ENCODE measurements at places on chromosomes 3 and 15.

DNA sequence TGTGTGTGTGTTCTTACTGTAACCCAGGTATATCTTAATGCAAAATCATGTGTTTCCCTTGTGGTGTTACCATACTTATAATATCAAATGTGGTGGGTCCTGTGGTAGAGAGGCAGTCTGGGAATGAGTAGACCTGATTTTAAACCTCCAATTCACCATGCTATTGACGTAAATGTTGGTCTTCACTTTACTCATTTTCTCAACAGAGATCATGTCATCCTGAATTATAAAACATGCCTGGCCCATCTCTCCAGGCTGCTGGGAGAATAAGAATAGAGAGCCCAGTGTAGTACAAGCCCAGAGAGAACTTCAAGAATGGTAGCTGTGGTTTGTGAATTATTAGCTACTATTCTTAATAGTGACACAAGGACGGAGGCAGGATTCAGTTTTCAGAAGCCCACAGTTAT, 88.1 kb downstream of the MBNL1 start:
- no peak for DNase-seq

DNA sequence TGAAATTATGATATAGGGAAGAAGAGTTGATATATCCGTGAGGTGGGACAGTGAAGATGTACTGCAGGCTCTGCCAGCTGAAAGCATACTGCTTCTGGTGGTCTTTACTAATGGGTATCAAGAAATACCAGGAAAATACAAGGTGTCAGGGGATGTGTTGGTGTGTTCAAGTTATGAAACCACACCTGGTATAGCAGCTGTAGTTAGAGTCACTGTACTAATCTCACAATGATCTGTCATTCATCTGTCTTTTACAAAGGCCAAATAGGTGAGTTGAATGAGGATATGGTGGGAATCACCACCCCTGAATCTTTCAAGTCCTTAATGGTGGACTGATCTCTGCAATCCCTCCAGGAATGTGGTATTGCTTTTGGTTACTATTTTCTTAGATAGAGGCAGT, 152.7 kb downstream of the NFKBIZ start:
- DNase-seq = no peak

DNA sequence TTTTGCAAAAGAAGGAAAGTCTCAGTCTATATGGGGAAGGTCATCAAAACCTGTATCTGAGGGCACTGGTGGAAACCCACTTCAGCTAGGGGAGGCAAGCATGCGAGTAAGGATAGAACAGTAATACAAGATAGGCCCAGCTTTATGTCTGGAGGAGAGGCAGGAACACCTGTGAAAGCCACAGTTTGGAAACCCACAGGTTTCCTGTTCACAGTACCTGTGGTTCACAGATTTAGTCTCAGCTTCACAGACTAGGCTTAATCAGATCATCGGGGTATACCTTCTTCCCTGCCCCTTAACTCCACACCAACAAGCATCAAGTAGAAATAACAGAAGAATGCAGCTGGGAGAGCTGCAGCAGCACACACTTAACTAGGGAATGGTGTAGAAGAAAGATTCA, 36.2 kb downstream of the C2CD4B start:
- DNase-seq = no peak

DNA sequence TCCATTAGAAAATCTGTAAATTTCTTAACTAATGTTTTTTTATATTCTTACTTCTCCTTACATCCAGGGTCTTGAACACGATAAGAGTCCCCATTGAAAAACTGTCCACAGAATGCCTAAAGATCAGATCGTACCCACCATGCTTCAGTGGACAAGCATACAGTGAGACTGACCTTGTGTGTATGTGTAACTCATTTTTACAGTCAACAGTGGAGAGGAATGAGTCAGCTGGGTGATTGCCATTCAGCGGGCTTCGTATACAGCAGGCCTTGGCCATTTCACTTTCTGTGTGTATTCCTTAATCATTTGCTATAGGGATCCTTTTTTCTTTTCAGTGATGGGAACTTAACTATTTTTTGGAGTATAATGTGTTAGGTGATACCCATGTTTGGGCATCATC, 10.6 kb downstream of the PARP14 start:
- DNase-seq = no peak

GRCh38 chr3:60803216-60804173, 447.8 kb downstream of the FHIT start:
- no peak for DNase-seq

GRCh38 chr3:140500473-140500872, 177.4 kb upstream of the TRIM42 start:
- DNase-seq = no peak

DNA sequence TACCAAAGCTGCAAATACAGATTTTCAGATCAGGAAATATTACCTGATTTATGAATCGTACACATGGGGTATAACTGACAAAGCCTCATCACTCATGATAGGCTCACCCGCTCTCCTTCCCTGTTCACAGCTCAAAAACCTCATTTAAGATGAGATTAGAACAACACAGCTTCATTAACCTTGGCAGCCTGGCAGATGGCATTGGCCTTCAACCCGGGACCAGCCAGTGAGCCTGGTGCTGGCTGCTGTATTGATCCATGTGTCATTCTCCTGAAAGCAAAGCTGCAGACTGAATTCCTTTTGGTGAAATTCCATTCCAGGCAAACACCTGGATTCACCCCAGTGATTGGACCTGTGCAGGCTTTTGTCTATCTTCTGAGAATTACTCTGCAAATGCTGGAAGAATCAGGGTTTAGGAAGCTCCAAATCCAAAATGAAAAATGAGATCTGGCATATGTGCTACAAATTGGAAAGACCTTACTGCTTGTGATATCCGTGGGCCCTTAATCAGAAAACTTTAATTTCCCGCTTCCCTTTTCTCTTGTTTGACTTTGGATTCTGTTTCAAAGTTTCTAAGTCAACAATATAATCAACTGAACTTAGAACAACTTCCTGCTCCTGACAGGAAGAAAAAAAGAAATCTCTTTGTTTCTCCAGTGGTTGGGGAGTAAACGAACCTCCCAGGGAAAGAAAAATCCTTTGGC, 189.1 kb upstream of the KBTBD8 start:
- DNase-seq = no peak

DNA sequence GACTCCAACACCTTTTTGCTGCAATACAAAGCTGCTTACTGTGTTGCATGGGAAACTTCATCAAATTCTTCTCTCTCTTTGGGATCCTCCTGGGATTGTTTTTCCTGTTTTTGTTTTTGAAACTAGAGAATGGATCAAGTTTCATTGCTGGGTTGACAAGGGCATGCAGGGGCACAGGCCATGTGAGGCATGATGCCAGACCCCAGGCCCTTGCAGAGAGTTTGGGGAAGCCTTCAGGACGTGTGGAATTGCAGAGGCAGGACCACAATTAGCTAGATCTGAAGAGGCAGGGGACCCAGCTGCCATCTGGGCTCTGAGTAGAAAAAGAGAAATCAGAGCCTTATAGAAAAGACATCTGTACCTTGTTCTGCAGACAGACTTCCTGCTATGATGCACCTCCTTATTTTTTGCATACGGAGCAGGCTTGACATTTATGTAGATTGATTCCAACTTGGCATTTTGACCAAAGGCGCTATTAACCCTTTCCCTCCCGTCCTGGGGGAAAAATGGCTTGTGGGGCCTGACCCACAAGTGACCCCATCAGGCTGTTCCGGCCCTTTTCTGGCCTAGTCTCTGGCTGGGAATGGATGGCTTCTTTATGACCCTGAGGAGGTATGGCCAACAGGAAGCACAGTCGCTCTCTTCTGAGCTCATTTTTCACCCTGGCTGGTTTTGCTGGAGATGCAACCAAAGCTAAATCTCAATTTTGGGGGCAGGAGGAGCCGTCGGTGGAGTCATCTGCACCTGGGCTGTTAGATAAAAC, 44.3 kb upstream of the CHRNB4 start:
- DNase-seq = no peak

- no peak for DNase-seq
Observed at GRCh38 chr15:73879426-73879825, 6.1 kb downstream of the TBC1D21 start.

DNA sequence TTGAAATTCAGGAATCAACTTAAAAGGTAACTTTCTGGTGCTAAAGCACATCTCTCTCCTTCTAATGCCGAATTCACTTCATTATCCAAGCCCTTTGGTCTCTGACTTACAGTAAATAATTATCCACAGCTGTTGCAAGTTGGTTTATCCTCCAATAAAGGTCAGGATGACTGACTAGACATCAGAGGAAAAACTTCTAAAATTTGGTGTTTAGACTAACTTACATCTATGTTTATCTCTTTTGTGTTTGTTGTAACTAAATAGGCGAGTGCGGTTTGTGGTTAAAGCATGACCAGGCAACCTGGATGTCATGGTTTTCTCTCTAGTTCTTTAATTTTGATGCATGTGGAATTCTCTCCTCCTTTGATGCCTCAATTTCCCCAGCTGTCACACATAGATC, 237.4 kb upstream of the LRTM1 start:
- no peak for DNase-seq

- DNase-seq = no peak
Observed at GRCh38 chr3:45119824-45120358, 26.3 kb downstream of the CDCP1 start.

- DNase-seq = no peak
Observed at GRCh38 chr15:65603559-65603958, 7.4 kb downstream of the INTS14 start.

DNA sequence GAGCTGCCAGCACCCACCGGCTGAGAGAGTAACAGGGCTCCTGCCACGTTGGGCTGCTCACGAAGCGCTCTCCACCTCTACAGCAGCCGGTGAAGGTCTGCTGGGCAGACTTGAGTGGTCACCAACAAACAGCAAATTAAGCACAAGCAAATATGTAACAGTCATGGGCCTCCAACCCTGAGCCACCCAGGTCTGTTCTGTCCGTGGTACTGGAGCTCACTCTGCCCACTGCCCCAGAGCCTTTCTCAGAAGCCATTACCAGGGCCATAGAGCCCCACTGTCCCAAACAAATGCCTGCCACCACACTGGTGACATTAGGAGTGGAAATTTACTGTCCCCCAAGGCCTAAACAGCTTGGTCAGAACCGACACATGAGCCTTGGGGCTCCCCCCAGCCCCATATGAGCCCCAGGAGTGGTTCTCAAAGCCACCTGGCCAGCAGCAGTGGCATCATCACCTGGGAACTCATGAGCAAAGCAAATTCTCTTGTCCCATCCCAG, 56.6 kb downstream of the LRIG1 start:
- DNase-seq = no peak

- DNase-seq = no peak
Observed at GRCh38 chr3:9617056-9617455, 32.2 kb upstream of the MTMR14 start.

GRCh38 chr3:155112661-155113389, 32.7 kb downstream of the MME start:
- no peak for DNase-seq

DNA sequence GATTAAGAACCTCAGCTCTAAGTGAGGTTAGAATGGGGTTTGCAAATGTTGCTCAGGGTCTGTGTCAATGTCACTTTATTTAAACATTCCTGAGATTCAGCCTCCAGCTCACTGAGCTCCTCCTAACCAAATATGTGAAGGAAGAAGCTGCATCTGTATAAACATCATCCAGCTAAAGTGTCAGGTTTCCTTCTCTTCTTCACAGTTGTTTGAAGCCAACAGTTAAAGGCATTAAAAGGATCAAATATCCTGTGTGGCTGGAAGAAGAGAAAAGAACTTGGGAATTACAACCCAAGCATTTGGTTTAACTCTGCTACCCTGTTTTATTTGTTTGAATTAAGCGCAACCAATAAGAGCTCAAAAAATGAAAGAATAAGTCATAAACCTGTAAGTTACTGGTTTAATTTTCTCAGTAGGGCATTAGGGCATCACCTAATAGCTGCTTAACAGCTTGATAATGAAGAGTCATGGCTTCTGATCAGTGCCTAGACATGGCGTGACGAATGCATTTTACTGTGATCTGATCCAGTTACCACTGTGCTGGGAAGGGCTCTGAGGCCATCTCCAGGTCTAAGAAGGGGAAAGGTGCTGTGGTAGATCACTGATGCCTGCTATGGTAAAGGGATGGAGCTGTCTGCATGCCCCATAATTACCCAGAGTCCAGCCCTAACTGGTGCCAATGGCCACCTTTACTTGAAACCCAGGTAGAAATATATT, 165.7 kb upstream of the TSC22D2 start:
- DNase-seq = no peak

- no peak for DNase-seq
Observed at GRCh38 chr3:149000206-149000745, 8.9 kb downstream of the GYG1 start.

DNA sequence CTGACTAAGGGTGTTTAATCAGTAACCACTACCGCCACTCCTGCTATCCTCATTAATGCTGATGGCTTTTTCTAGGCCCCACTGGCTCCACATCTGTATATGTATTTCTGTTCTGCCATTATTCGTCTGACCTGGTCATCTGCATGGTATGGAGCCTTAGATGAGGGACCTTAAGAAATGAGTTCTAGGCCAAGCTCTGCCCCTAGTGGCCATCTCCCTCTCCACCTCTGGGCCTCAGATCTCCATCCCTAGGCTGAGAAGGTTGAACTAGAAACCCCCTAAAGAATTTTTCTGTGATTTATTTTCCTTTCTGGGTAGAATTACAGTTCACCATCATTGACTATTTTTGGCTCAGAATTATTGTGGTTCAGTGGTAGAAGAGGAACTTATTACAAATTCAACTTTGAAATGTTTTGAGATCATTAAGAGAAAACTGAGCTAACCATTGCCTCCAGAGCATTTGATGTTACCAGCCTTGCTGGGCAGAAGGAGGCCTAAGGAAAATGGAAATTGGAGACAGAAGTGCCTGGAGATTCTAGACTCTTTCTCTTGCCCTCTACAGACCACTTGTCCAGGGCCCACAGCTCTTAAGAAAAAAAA, 325.2 kb upstream of the NR2E3 start:
- DNase-seq = no peak

- DNase-seq = no peak
Observed at GRCh38 chr3:9898467-9899241, 4.0 kb upstream of the IL17RE start.

GRCh38 chr15:25810631-25811091, 52.5 kb downstream of the ATP10A start:
- no peak for DNase-seq

- DNase-seq = no peak
Observed at GRCh38 chr3:25073423-25073822, 354.6 kb upstream of the RARB start.

Measured in caudate nucleus (tissue), 63 donors.